ENCODE measurements at places on chromosomes 13 and 19.

- DNase-seq, result no peak
Observed at GRCh38 chr19:18814063-18814462, 17.7 kb upstream of the UPF1 start.

DNA sequence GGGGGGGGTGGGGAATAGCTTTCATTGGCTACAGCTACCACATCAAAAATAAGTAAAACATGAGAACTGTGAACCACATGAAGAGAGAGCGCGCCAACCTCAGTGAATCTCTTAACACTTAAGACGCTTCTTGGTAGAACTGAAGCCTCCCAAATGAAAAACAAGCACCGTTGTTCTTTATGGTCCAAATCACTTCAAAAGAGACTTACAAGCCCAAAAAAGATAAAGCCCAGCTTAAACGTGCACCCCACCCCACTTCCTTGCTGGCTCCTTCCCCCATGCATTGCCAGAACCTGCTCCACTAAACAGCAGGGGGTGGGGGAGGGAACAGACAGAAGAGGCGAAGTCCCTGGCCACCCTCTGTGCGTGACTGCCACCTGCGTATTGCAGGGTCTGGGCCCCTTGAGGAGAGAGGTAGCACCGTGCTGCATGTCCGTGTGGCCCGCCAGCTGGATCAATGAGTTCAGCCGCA is 479.1 kb downstream of the FOXO1 start:
- DNase-seq, result no peak

DNA sequence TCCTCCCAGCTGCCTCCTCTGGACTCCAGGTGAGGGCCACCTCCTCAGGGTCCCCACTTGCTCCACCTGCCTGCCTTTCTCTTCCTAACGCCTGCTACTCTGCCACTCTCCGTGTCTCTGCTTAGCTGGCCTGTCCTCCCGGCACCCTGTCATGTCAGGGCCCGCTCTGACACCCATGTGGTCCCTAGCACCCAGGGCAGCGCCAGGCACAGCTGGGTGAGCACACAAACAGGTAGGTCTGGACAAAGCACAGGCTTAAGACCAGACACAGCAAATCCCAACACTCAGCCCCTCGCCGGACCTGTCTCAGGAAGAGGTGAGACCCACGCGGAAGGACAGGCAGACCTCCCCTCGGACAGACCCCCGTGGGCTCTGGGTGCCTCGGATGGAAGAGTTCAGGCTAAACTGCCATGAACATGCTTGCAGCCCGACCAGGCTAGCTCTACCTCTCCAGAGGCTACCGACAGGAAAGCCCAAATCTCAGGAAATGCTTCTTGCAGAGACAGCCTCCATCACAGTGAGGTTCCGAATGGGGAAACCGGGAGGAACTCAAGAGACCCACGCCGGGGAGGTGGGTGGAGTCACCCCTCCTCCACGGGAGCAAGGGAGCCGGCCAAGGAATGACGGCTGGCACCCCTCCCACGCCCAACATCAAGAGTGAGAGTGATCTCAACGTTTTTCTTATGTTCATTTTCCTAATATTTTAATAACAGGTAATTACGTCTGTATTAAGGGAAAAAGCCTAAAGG is 12.5 kb downstream of the ZNF787 start:
- no peak for DNase-seq

DNA sequence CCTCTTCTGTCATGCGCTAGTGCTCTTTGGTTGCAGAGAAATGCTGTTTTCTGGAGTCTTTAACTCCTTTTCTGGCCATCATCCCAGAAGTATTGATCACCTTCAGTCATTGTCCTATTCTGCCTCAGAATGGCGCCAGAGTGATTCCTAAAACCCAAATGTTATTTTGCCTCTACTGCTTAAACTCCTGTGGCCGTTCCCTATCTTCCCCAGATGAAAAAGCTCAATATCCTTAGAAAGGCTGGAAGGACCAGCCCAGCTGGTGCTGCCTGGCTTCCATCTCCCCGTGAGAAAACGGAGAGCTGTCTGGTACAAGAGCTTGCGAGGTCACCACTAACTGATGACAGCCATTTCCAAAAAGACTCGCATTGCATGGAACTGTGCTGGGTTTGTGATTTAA is 179.1 kb downstream of the RBM26 start:
- no peak for DNase-seq
